Cerebellar cortex (tissue), 1 donor: ENCODE measurements at places on chromosomes 16 and 17.

- DNase-seq: no peak
Measured at GRCh38 chr17:42310787-42311215, 22.5 kb downstream of the STAT5A start.

GRCh38 chr16:89855301-89855945 is 18.0 kb upstream of the TCF25 start:
- no peak for DNase-seq

DNA sequence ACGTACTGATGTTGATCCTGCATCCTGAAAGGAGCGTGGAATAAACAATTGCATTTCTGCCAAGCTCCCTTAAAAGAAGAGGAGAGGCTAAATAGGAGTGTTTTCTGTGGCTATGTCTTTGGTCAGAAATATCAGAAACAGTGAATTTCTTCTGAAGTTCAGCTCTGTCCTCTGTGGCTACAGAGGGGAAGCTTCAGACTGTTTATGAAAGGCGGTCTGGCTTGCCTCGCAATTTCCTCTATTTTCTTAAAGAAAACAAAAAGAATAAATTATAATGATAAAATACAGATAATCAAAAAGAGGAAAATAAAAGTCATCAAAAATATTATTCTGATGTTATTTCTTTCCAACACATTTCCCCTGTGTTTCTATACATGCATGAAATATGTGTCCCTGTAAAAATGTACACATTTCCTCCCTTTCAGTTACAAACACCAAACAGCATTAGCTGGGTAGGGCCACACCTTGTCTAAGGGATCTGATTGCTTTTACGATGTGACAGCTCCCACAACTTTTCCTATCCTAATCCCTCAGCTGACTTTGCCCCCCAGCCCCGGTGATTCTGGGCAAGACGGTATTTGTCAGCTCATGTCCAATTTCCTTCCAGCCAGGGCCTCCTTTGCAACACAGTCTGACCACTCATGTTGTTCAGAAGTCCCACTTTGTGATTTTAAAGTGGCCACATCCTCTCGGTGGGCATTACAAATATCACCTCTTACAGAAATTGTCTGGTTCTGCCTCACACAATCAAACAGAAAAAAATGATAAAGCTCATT is 439.0 kb downstream of the HS3ST3B1 start:
- no peak for DNase-seq

DNA sequence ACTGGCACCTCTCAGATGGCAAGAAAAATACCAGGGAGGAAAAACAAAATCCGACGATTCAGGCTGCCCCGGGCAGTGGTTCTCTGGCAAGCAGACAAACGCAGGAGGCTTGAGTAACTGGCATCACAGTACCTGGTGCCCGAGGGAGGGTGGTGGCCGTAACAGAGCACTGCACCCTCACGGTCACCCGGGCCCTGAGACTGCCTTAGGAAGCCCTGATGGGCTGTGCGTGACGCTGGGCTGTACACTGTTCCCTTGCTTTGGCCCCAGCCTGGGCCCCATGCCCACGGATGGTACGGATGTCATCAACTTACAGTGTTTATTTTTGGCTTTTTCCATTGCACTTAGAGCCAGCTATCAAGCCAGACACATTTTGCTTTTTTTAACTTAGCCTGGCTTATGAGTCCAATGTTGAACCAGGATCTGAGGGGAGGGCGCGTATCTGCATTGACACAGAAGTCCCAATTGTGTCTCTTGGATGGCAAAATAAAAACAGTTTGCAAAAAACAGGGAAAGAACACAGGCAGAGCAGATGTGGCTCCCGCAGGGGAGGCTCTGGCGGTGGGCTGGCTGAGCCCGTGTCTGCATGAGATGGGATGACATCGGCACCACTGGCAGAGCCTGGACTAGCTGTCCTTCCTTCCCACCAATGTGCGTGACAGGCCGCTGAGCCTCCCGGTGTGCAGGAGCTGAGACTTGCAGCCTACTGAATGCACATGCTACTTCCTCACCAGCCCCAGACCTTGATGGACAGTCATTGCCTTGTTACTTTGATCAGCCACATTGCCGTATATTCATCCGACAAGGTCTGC is 287.7 kb downstream of the FOXL1 start:
- DNase-seq: peak; percentile 13

GRCh38 chr16:70649300-70649699 is 2.9 kb downstream of the IL34 start:
- no peak for DNase-seq

DNA sequence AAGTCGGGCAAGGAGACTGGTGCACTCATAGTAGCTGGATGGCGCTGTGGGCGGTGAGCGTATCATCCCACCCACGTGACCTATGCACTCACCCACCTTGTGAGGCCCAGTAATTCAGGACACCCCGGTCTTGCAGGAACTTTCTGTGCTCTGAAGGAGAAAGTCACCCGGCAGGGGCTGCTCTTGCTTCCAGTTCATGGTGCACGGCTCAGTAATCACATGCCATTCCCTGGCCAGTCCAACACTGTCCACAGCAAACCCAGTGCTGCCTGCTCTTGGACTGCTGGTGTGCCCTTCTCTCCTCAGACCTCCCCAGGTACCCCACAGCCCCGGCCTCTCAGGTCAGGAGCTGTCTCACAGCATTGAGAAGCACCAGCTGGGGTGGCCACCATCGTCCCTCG is 16.4 kb upstream of the RHBDF2 start:
- no peak for DNase-seq

DNA sequence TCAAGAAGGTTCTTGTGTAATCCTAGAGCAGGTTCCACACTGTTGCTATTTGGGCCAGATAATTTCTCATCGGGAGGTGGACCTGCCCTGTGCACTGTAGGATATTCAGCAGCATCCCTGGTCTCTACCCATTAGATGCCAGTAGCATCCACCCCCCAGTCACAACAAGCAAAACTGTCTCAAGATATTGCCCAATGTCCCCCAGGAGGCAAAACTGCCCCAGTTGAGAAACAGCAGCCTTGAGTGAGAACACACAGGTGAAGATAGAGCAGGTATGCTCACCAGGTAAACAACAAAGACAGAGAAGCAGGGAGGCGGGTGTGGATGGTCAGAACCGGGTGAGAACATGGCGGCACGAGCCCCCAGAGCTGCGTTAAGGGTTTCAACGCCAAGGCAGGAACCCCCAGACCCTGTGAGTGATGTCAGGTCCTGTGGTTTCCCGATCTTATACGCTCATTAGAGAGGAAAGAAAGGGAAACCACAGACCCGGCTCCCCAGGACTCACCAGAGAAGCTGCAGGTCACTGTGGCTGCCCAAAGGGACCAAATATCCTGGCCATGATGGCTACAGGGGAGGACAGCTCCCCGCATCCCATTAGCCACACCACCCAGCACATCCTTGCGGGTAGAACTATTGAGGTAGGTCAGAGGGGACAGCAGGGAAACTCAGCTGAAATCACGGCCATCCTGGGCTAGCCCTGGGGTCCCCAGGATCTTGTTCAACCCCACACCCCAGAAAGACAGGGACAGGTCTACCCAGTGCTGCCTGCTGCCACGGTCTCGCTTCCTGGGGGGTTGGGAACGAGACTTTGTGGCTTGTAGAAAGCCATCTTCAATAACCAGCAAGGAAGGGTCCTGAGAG is 21.2 kb downstream of the CDC42EP4 start:
- no peak for DNase-seq

DNA sequence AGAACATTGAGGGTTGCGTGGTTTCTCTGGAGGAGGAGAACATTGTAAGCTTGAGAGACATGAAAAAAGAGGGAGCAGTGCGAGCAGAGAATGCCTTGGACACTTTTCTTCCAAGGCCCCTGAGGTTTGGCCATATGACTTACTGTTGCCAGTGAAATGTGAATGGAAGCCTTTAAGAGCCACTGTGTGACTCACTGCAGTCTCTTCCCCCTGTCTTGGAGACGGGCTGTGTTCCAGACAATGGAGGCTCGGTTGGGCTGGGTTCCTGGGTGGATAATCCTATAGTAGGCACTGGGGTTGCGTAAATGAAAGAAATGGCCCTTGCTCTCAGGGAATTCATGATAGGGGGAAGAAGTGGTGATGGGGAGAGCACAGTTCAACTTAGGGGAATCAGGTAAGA is 75.5 kb downstream of the SHISA9 start:
- DNase-seq: no peak

DNA sequence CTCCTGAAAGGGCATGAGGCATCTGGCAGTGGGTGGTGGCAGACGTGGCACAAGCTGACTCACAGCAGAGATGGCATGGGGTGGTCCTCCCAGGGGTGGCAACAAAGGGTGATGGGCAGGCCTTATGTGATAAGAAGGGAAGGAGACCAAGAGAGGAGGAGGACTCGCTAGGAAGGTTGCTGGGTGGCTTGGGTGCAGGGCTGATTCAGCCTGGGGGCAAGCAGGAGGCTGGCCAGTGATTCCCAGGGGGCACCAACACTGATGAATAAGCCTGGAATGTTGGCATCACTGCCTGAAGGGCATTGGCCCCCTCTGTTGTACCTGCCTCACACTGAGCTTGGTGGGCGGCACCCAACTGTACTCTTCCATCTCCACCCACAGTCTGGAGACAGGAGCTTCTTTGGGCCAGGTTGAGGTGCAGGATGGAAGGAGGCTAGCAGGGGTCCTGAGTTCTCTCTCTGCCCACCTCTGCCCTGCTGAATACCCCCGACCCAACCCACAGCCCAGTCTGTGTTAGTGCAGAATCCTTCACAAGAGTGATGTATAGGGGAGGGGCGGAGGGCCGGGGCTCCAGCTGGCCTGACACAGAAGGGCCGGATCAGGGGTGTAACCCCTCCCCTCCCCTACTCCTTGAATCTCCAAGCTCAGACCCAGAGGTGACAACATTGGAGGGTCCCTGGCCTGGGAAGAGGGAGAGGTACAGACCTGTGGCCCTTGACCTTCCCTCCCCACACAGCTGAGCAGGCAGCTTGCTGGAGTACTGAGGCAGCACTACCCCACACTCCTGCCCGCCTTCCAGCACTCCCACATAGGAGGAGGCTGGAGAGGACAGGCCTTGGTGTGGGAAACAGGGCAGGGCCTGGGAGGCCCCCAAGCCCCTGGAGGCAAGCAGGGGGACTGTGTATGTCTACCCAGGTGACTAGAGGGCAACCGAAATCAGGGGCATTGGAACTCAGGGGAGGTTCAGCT is 2.6 kb downstream of the STAC2 start:
- no peak for DNase-seq

DNA sequence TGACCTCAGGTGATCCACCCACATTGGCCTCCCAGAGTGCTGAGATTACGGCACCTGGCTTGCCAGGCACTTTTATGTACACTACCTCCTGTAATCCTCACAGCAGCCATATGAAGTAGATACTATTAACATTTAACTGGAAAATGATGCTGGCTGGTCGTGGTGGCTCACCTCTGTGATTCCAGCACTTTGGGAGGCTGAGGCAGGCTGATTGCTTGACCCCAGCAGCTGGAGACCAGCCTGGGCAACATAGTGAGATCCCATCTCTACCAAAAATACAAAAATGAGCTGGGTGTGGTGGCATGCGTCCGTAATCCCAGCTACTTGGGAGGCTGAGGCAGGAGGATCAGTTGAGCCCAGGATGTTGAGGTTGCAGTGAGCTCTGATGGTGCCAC is 2.0 kb upstream of the MAPK3 start:
- no peak for DNase-seq
